SK-N-SH (cell line): ENCODE measurements at places on chromosomes 13 and 19.

DNA sequence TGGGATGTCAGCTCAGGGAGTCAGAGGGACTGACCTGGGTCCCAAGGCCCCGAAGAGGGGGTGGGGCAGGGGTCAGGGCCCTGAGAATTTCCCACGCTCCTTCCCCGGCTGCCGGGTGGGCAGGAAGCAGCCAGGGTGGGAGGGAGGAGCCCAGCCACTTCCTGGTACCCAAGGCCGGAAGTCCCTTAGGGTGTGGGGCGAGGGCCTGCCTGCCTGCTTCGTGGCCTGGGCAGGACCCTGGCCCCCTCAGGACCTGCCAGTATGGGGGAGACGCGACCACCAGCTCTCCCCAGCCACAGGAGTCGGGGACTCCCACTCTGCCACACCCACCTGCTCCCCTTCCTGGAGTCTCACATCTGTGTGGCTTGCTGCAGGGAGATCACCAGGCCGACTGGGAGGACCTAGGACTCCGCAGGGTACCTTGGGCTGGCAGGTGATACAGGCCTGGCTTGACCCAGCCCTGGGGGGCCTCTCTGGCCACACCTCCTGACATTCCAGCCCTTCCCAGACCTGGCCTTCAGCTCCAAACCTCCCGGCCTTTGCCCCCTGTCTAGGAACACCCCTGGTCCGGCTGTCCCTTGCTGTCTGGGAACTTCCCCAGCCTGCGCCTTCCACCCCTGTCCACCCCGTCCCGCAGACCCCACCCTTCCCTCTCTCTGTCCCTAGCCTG, 9.8 kb upstream of the CIRBP start:
- H3K36me3 ChIP-seq = peaks cover 43% of the 10 kb centered on the region
- peak; percentile 62 for DNase-seq
- H3K27me3 ChIP-seq = no peaks in the 10 kb centered on the region
- H3K4me1 ChIP-seq = peaks cover 59% of the 10 kb centered on the region

- peak; percentile 58 for DNase-seq
- no peak overlapping the region for H3K27ac ChIP-seq
- no peak overlapping the region for H3K4me3 ChIP-seq
- H3K36me3 ChIP-seq = no peaks in the 10 kb centered on the region
- H3K27me3 ChIP-seq = no peaks in the 10 kb centered on the region
Observed at GRCh38 chr19:51333836-51334460, 8.0 kb downstream of the VSIG10L start.

DNA sequence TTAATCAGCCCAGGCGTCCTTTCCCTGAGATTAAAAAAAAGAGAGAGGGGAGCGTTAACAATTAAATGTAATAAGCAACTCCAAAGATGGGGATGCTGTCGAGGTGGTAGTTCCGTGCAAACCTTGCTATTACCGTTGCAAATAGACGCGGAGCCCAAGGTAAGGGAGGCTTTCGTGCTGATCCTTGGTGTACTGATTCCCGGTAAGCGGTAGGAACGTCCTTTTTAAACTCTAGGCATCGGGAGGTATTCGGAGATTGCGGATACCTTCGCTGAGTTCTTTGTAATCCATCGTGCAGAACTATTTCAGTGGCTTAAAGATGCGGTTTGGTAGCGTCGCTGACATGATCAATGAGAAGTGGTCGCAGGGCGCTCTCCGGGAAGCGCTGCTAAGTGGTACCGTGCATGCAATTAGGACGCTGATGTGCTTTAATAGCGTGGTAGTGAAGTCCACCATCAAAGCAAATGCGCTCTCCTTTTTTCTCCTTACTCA, 3.1 kb downstream of the SLITRK5 start:
- peak; percentile 5 for DNase-seq
- H3K4me1 ChIP-seq = no peaks in the 10 kb centered on the region
- H3K27me3 ChIP-seq = peaks cover 60% of the 10 kb centered on the region
- no peak overlapping the region for H3K27ac ChIP-seq
- no peaks in the 10 kb centered on the region for H3K36me3 ChIP-seq
- no peak overlapping the region for H3K4me3 ChIP-seq

DNA sequence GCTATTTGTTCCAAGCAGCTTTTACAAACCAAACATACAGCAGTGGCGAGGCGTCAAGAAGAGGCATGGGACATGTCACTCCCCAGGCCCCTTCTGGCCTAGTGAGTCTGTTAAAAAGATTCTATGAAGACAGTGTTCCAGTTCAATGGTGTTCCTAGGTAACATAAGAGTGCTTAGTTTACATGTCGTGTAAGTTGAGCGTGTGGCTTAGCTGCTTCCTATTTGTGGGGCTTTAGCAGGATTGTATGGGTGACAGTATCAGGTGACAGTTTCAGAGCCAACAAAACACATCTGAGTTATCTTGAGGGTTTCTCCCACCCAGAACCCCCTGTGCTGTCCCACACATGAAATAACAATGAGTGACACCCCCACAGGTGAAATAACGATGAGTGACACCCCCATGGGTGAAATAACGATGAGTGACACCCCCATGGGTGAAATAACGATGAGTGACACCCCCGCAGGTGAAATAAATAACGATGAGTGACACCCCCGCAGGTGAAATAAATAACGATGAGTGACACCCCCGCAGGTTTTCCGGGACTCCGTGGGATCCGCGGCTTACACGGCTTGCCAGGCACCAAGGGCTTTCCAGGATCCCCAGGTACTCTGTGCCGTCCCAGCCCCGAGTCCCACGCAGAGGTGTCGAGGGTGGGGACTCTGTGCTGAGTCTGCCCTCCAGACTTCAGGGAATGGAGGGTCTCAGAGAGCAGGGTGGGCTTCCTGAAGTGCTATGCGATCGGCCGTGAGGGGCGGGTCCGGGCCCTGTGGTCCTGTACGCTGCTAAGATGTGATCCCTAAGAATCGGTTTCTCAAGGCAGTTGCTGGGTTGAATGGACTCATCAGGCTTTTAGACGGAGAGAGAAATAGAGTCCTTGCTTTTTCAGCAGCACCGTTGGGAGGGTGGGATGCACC, 68.6 kb downstream of the RAB20 start:
- H3K4me1 ChIP-seq = no peaks in the 10 kb centered on the region
- no peak overlapping the region for H3K27ac ChIP-seq
- H3K4me3 ChIP-seq = no peak overlapping the region
- H3K36me3 ChIP-seq = peaks cover 22% of the 10 kb centered on the region; the same call in 1 of the 2 replicates
- no peak for DNase-seq
- H3K27me3 ChIP-seq = no peaks in the 10 kb centered on the region

GRCh38 chr13:59734393-59734792, 429.3 kb downstream of the DIAPH3 start:
- DNase-seq = no peak
- no peaks in the 10 kb centered on the region for H3K27me3 ChIP-seq
- H3K4me1 ChIP-seq = peaks cover 10% of the 10 kb centered on the region
- H3K36me3 ChIP-seq = no peaks in the 10 kb centered on the region

- H3K4me1 ChIP-seq = peaks cover 45% of the 10 kb centered on the region
- DNase-seq = peak; percentile 38
- H3K4me3 ChIP-seq = peak overlapping the region; percentile 35
- H3K27me3 ChIP-seq = no peaks in the 10 kb centered on the region
Observed at GRCh38 chr13:29923554-29924481, 73.4 kb upstream of the UBL3 start.

DNA sequence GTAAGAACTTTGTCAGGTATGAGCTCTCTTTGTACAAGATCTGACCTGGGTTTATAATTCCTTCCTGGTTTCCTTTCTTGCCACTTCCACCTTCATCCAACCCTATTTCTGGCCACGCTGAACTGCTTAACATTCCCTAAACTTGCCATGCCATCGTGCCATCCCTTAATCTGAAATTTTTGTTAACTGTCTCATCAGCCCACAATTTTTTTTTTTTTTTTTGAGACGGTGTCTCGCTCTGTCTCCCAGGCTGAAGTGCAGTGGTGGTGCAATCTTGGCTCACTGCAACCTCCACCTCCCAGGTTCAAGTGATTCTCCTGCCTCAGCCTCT, 144.6 kb downstream of the GGACT start:
- H3K4me1 ChIP-seq = peaks cover 20% of the 10 kb centered on the region; the same call in 1 of the 2 replicates
- no peak overlapping the region for H3K4me3 ChIP-seq
- DNase-seq = no peak
- no peaks in the 10 kb centered on the region for H3K27me3 ChIP-seq
- H3K36me3 ChIP-seq = peaks cover 7% of the 10 kb centered on the region
